Uterus (tissue), 4 donors: ENCODE measurements at places on chromosomes 1 and 21. TPM values are rescaled to one million over a fixed set of nuclear protein-coding genes. Genes with fewer than 3 reads are reported as not detected.

DNA sequence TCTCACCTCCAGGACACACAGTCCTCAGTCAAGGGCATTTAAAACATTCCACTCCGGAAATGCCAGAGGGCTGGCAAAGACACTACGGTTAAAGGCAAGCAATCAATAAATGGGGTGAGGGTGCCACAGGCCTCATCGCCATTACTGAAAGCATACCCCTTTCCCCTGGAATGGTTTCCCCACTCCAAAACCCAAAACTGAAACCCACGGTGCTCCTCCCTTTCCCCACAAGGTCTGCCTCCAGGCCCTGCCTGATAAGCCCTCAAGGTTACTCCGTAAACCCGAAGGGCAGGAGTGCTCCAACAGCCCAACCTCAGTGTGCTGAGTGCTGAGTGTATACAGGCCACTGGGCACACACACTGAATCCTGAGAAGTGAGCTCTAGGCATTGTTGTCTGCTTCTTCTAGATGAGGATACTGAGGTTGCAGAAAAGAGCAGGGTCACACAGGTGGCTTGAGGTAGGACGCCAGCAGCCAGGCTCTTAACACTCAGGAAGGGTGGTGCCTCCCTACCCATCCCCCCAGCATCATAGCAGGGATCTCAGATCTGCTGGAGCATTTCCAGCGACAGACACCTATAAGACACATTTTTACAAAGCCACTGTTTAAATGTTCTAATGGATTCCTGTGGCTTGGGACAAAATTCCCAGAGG is 29.0 kb downstream of the SSBP3 start:
- no peaks in the 10 kb centered on the region for H3K36me3 ChIP-seq
- no peak for DNase-seq
- no peak overlapping the region for H3K27ac ChIP-seq
- H3K4me3 ChIP-seq, result no peak overlapping the region

DNA sequence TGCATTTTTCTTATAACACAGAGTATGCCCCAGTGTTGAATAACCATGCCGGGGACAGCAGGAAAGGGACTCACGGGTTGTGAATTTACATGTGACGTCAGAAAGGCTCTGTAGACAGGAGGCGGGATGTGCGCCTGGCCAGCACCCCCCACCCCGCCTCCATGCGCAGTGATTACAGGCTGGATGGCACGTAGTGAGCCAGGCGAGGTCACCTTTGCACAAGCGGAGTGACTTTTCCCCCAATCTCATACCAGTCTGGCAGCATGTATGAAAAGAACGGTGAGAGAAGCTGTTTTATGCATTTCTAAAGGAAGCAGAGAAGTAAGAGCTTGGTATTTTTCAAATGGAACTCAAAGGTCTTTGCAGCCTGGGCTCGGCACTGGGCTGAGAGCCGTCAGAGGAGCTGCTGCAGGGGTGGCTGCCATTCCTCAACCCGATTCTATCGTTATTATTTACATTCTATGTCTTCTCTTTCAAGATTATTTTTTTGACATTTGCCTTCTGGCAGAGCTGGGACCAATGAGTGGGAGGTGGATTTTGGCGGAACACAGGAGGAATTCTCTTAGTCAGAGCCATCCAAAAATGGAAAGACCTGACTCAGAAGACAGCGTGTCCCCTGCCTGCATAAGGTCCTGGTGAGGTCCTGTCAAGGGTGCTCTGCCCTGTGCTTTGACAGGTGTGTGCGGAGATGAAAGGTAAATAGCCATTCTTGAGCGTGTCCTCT is 115.6 kb upstream of the SLC45A1 start:
- H3K27ac ChIP-seq, result peak overlapping the region; percentile 88
- H3K4me1 ChIP-seq, result peaks cover 14% of the 10 kb centered on the region
- no peaks in the 10 kb centered on the region for H3K36me3 ChIP-seq
- DNase-seq, result peak; percentile 85

GRCh38 chr1:8201331-8201861 is 116.5 kb upstream of the SLC45A1 start:
- H3K27ac ChIP-seq, result peak overlapping the region; percentile 94
- H3K27me3 ChIP-seq, result no peaks in the 10 kb centered on the region
- no peak for DNase-seq
- H3K4me3 ChIP-seq, result no peak overlapping the region
- peaks cover 14% of the 10 kb centered on the region for H3K4me1 ChIP-seq
- no peaks in the 10 kb centered on the region for H3K36me3 ChIP-seq

DNA sequence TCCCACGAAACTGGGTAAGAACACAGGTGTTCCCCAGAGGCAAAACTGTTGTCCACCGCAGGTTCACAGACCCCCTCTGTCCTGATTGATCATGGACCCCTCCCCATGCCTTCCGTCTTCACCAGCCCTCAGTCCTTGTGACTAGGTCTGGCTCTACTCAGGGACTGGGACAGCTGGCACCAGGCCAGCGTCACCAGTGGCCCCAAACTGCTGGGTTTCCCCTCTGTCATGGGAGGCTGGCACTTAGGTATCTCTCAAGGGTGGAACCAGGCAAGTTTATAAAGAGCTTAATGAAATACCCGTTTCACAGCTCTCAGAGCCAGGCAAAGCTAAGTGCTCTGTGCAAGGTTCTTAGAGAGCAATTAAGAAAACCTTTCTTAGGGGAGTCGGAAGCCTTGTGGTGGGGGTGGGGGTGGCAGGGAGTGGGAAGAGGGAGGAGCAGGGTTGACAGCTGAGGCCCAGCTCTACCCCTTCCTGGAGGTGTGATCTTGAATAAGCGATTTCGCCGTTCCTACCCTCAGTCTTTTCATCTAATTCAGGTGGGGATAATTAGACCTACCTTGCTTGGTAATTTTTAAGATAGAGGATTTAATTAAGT is 35.0 kb upstream of the IFNLR1 start:
- H3K4me1 ChIP-seq, result no peaks in the 10 kb centered on the region
- DNase-seq, result no peak
- H3K27me3 ChIP-seq, result no peaks in the 10 kb centered on the region
- no peaks in the 10 kb centered on the region for H3K36me3 ChIP-seq

DNA sequence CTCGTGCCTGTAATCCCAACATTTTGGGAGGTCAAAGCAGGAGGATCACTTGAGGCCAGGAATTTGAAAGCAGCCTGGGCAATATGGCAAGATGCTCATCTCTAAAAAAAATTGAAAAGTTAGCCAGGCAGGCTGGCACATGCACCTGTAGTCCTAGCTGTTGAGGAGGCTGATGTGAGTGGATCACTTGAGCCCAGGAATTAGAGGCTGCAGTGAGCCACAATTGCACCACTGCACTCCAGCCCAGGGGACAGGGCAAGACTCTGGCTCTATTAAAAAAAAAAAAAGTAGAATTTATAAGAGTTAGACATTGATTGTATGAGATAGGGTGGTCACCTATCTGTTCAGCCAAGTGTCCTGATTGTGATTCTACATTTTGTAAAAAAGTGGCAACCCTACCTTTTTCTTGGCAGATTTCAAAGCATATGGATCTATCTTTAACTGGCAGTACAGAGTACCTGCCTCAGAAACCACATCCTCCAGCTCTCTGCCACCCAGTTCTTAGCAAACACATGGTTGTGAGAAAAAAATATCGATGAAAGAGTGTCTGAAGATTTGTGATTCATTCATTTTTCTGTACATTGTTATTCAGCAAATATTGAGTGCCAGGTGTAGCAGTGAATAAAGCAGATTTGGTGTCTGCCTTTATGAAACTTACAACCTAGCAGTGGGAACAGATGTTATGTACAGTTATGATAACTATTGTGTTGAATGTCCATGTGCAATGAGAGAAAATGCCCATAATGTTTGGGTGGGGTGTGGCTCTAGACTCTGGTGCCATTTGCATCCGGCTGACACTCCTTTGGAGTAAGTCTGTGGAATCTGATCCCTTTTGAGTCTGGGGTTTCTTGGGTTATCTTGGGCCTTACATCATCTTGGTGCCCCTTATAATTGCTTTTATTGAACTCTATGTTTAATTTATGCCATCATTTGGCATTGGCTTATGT is 82.5 kb downstream of the ST3GAL3 start:
- H3K4me1 ChIP-seq, result peaks cover 4% of the 10 kb centered on the region
- no peak overlapping the region for H3K4me3 ChIP-seq
- H3K27ac ChIP-seq, result no peak overlapping the region

GRCh38 chr1:224438989-224439388 is 4.4 kb upstream of the WDR26 start:
- no peaks in the 10 kb centered on the region for H3K36me3 ChIP-seq
- no peak for DNase-seq
- H3K27me3 ChIP-seq, result no peaks in the 10 kb centered on the region
- no peak overlapping the region for H3K27ac ChIP-seq
- H3K4me1 ChIP-seq, result peaks cover 7% of the 10 kb centered on the region

DNA sequence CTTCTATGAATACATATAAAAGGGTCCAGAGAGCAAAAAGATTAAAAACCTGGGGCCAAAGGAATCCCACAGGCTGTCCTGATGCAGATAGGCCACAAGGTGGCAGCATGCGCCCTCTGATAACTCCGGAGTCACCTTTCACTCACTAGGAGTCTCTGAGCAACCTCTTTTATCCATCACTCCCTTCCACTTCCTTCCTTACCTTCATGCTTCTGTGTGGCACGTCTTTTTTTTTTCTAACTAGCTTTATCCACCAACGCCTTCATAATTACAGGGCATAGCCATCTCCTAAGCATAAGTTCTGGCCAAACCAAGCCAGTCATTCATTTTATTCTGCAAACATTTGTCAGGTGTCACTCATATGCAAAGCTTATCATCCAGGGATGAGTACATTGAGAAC is 3.9 kb upstream of the PGLYRP4 start:
- H3K36me3 ChIP-seq, result no peaks in the 10 kb centered on the region
- peak; percentile 68 for DNase-seq
- no peak overlapping the region for H3K4me3 ChIP-seq

GRCh38 chr1:185300152-185300551 is 16.9 kb downstream of the IVNS1ABP start:
- DNase-seq, result no peak
- no peak overlapping the region for H3K4me3 ChIP-seq
- H3K27me3 ChIP-seq, result no peaks in the 10 kb centered on the region
- H3K4me1 ChIP-seq, result no peaks in the 10 kb centered on the region
- no peaks in the 10 kb centered on the region for H3K36me3 ChIP-seq
- H3K27ac ChIP-seq, result no peak overlapping the region

- no peak overlapping the region for H3K27ac ChIP-seq
- no peak overlapping the region for H3K4me3 ChIP-seq
- H3K36me3 ChIP-seq, result no peaks in the 10 kb centered on the region
- no peaks in the 10 kb centered on the region for H3K27me3 ChIP-seq
- no peaks in the 10 kb centered on the region for H3K4me1 ChIP-seq
- DNase-seq, result no peak
Measured at GRCh38 chr1:8835941-8836643, 18.7 kb upstream of the RERE start.

DNA sequence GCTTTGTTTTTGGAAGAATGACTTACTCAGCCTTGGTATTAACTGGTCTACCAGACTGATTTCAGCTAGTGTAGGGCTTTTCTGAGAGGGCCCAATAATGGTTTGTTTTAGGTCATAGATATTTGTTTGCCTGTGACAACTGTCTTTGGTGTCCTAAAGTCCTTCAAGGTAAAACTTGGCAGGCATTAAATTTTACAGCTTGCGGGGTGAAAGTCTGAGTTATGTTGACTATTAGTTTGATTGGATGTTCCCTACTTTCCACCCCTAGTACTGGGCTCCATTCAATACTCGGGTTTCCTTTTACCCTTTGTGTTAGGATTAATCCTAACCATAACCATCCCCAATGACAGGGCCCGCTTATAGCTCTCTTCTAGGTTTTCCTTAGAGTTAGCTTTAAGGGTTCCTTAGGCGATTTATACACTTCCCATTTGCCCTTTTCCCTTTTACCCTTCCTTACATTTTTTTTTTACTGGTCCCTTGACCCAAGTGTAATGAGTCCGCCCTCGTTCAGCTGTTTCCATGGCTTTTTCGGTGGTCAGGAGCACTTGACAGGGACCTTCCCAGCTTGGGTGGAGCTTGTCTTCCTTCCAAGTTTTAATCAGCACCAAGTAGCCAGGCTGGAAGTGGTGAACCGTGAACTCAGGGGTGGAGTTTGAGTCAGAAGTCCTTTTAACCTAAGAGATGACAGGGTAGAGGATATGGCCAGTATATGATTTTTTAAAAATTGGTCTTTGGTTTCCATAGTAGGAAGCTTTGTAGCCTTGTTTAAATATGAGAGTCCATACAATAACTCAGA is 28.5 kb upstream of the LCE5A start:
- no peaks in the 10 kb centered on the region for H3K4me1 ChIP-seq
- H3K36me3 ChIP-seq, result no peaks in the 10 kb centered on the region
- H3K27me3 ChIP-seq, result no peaks in the 10 kb centered on the region
- no peak for DNase-seq

GRCh38 chr1:154993572-154994268 is at the start of gene LENEP:
LENEP (plus strand) TSS chr1:154993586; CDS start chr1:154993608, 22 bp downstream.
- no peak within 1 kb of the TSS for H3K27ac ChIP-seq
- H3K36me3 ChIP-seq, result no peaks in the 10 kb centered on the region
- no peaks in the 10 kb centered on the region for H3K27me3 ChIP-seq
- H3K4me1 ChIP-seq, result no peaks in the 10 kb centered on the region

- H3K4me1 ChIP-seq, result no peaks in the 10 kb centered on the region
- no peak overlapping the region for H3K4me3 ChIP-seq
- no peak overlapping the region for H3K27ac ChIP-seq
- DNase-seq, result no peak
Measured at GRCh38 chr1:208113011-208113410, 131.2 kb downstream of the PLXNA2 start.

DNA sequence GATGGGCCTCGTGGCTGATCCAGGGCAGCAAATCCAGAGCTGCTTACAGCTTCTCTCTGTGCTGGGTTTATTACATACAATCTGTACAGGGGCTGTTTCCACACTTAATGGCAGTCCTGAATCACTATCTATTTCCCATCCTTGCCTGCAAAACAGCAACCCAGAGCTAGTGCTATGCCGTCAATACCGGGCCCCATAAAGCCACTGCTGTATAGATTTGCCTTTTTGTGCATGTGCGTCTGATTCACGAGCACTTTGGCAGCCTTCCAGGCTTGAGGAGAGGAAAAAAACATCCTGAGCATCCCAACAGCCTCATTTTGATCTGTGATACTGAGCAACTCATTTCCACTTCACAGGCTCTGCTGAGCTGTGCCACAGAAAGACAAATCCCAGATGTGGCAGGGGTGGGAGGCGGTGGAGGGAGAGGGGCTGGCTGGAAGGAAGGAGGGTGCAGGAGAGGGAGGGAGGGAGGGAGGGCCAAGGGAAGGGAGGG is 65.2 kb upstream of the TARBP1 start:
- no peak overlapping the region for H3K4me3 ChIP-seq
- peak; percentile 85 for DNase-seq
- no peaks in the 10 kb centered on the region for H3K36me3 ChIP-seq
- H3K27ac ChIP-seq, result peak overlapping the region; percentile 85
- H3K4me1 ChIP-seq, result peaks cover 42% of the 10 kb centered on the region

- no peaks in the 10 kb centered on the region for H3K4me1 ChIP-seq
- no peaks in the 10 kb centered on the region for H3K27me3 ChIP-seq
- H3K27ac ChIP-seq, result peak overlapping the region; percentile 87
Measured at GRCh38 chr1:179366093-179366800, 476 bp downstream of the AXDND1 start.

GRCh38 chr1:40532844-40533424 is 1.5 kb downstream of the ZNF684 start:
- H3K36me3 ChIP-seq, result no peaks in the 10 kb centered on the region
- H3K4me3 ChIP-seq, result no peak overlapping the region
- H3K27ac ChIP-seq, result no peak overlapping the region

GRCh38 chr1:63917571-63918417 is 144.0 kb downstream of the ROR1 start:
- no peak for DNase-seq
- H3K4me3 ChIP-seq, result no peak overlapping the region
- H3K27me3 ChIP-seq, result no peaks in the 10 kb centered on the region

Gene OPTC
- not detected for total RNA-seq

Gene CD34
- 39.2 TPM for total RNA-seq

Gene ANKRD45
- total RNA-seq, result 0.51 TPM

Gene BCL2L15
- total RNA-seq, result not detected

Gene ICOSLG
- total RNA-seq, result 0.51 TPM

Gene IL23R
- not detected for total RNA-seq

Gene KCNK1
- 1.0 TPM for total RNA-seq

Gene HPDL
- total RNA-seq, result not detected

Gene OR10J1
- total RNA-seq, result not detected

Gene CACNA1S
- not detected for total RNA-seq

Gene TTC22
- total RNA-seq, result not detected

Gene SPOCD1
- total RNA-seq, result not detected

Gene PPIAL4G
- 0.14 TPM for total RNA-seq
